ENCODE measurements at places on chromosomes 2 and 18.

GRCh38 chr18:67650686-67651385 lies 134.3 kb upstream of the DSEL start:
- no peak for DNase-seq

DNA sequence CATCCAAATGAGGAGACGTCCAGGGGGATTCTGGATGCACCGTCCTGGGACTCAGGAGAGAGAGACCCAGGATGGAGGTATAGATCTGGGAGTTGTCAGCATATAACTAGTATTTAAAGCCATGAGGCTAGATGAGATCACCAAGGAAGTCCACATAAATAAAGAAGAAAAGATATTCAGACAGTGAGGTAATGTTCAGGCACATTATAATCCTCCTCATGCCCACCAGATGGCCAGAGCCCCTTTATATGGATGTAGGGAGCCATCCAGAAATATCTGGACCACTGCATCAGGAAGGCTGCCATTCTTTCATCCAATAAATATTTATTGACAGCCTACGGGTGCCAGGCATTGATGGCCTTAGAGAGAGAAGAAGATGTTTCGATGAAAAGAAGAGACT lies 21.2 kb upstream of the NCKAP5 start:
- DNase-seq = no peak

GRCh38 chr2:178112202-178113152 lies at the start of gene RBM45:
Gene RBM45 (plus strand): TSS chr2:178112437. CDS start chr2:178112547, 110 bp downstream.
- DNase-seq = peak; percentile 85

DNA sequence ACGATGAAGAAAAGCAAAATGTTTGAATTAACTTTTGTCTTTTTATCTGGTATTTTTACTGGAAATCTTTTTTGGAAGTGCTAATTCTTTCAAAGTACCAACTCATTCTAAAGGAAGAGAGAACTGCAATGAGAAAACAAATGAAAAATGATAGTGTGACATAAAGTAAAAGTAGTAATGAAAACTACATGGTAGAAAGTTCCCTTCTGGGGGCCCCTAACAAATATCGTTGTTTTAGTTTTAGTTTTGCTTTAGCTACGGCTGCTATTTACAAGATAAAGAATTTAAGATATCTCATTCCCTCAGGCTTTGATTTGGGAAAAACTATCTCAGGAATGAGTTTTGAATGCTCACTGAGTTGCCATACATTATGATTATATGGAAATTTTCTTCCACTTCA lies 161.4 kb downstream of the XIRP2 start:
- DNase-seq = no peak

DNA sequence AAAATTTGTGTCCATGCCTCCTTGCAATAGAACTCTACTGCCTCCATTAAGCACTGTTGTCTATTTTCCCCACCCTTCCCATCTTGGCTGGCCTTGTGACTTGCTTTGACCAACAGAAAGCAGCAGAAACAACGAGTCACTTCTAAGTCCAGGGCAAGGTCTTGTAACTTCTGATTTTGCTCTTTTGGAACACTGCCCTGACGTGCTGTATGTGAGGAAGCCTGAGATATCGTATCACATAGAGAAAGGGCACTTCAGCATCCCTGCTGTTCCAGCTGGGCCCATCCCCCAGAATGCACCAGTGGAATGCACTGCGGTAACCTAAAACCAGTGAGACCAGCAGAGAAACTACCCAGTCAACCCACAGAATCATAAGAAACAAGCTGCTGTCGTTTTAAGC lies 28.1 kb downstream of the NCKAP1 start:
- no peak for DNase-seq

- no peak for DNase-seq
Measured at GRCh38 chr2:171402906-171403580, 30.7 kb downstream of the METTL8 start.

GRCh38 chr18:3526421-3527354 lies 76.7 kb downstream of the TGIF1 start:
- DNase-seq = no peak

DNA sequence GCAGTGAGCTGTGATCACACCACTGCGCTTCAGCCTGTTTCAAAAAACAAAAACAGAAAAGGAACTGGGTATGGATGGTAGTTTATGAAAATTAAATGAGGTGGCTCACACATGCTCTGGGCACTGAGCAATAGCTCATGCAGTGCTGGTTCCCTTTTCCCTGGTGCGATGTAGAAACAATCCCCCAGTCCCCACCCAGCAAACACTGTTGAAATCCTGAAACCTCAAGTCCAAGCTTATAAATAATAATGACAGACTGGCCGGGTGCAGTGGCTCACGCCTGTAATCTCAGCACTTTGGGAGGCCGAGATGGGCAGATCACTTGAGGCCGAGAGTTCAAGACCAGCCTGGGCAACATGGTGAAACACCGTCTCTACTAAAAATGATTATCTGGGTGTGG lies 55.4 kb upstream of the SMAD2 start:
- DNase-seq = peak; percentile 65

DNA sequence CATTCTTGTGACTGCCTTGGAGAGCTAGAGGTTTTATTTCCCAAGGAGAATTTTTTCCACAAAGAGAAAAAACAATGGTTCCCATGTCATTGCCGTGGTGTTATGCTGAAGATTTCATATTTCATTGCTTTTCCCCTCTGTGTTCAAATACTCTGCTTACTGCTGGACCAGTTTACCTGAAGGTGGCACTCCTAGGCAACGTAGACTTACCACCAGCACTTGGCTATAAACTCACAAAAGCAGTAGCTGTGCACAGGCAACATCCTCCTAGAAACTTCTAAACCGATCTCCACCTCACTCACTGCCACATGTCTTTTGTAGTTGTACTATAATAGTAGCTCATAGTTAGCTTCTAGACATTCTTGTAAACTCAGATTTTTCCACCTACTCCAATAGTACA lies 1319.7 kb upstream of the CRIM1 start:
- DNase-seq = no peak

DNA sequence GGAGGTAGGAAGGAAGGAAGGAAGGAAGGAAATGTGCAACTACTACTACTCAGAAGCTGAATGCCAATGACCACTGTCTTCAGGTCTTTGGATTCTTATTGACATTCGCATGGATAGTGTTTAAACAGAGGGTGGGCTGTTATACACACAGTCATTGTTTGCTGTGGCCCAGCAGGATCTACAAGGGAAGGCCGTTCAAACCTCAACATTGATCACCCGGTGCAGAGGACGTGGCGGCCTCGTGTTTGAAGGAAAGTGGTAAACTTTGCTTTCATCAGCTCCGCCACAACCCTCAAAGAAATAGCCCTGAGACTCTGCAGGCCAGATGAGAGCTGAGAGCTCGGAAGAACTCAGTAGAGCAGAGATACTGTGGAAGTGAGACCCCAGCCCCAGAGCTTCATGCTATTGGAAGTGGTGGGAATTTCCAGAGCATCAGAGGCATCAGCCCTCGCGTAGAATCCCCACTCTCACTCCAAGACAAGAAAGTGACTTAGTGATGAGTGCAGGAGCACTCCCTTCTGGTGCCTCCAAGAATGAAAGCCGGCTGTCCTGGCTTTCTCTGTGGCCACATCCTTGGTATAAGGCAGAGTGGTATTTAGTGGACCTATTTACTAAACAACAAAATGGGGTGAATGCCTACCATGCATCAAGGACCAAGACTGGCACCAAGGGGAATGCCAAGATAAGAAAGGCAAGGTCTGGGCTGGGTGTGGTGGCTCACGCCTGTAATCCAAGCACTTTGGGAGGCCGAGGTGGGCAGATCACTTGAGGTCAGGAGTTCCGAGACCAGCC lies 10.1 kb upstream of the ROCK2 start:
- DNase-seq = no peak

- no peak for DNase-seq
Measured at GRCh38 chr2:45654250-45654649, 2.8 kb downstream of the PRKCE start.

GRCh38 chr2:12074126-12074844 lies 327.9 kb downstream of the LPIN1 start:
- peak; percentile 28 for DNase-seq

- DNase-seq = no peak
Measured at GRCh38 chr18:2390158-2390557, 181.1 kb downstream of the METTL4 start.

- no peak for DNase-seq
Measured at GRCh38 chr18:8773980-8774379, 68.6 kb downstream of the MTCL1 start.

- DNase-seq = no peak
Measured at GRCh38 chr2:224284134-224284946, 117.6 kb downstream of the FAM124B start.

GRCh38 chr2:195639238-195639858 lies 17.7 kb upstream of the SLC39A10 start:
- no peak for DNase-seq

GRCh38 chr2:35204323-35204722 lies 1151.3 kb upstream of the CRIM1 start:
- no peak for DNase-seq

- DNase-seq = no peak
Measured at GRCh38 chr2:240855670-240856069, 13.0 kb upstream of the AGXT start.

- no peak for DNase-seq
Measured at GRCh38 chr2:231665245-231666170, 42.8 kb upstream of the PTMA start.

GRCh38 chr2:216588861-216589710 lies 44.1 kb upstream of the IGFBP2 start:
- no peak for DNase-seq

GRCh38 chr2:158513841-158514240 lies 57.1 kb downstream of the PKP4 start:
- no peak for DNase-seq

- DNase-seq = peak; percentile 23
Measured at GRCh38 chr2:16626497-16626896, 39.1 kb downstream of the CYRIA start.

GRCh38 chr2:26619096-26619495 lies 22.1 kb downstream of the CIB4 start:
- no peak for DNase-seq

GRCh38 chr2:217370391-217370790 lies 510.5 kb upstream of the TNP1 start:
- no peak for DNase-seq

DNA sequence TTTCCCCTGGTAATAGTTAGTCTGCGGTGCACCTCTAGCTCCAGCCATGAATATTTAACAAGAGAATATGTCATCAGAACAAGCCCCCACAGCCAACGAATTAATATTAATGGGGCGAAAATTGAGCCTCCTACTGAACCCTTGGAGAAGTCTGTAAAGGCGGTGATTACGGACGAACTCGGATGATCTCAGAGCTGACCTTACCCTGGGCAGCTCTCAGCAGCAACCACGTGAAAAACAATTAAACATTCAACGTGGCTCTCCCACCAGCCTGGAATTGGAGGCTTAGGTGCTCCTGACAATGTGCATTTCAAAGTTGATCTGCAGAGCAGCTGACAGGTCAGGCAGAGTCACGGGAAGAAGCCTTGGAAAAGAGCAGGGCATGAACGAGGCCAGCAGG lies 407.6 kb upstream of the MYT1L start:
- no peak for DNase-seq

- DNase-seq = no peak
Measured at GRCh38 chr2:1246239-1246638, 167.0 kb upstream of the TPO start.

DNA sequence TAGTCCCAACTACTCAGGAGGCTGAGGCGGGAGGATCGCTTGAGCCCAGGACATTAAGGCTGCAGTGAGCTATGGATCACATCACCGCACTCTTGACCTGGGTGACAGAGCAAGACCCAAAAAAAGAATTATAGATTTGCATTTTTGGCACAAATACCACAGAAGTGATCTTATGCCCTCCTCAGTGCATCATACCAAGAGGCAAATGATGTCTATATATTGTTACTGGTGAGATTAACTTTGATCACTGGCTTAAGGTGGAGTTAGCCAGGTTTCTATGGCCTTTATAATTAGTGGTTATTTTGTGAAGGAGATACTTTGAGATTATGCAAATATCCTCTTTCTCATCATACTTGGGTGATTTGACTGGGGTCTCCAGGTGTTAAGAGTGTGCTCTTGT lies 22.1 kb upstream of the CATIP start:
- DNase-seq = no peak

DNA sequence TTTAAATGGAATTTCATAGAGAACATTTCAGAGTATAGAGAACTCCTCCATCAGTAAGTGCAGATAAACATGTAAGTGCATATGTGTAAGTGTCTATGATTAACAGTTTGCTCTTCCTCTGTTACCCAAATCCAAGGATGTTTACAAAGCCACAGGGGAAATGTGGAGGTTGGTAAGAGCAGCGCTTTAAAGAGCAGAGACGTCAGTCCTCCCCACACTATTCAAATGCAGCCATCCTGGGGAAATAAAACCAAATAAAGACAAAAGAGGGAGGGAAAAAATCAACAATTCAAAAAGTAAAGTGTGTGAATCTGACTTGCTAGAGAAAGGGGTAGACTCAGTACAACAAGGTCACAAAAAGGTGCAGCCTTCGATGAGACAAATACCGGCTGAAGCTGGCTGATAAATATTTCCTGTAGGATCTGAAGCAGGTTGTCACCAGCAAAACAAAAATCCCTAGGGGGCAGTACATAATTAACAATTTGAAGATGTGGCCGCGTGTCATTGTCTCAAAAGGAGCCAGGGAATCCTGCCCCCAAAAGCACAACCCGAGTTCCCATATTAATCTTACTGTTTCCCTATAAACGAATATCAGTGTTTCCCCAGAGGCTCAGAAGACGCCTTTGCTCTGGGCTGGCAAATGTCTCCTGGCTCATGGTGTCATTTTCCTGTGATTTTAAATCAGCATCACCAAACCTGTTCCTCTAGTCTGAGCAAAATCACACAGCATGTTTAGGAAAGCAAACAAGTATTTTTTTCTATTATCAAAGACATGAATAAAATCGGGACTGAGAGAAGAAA lies 216.5 kb downstream of the CDCA7 start:
- DNase-seq = no peak

DNA sequence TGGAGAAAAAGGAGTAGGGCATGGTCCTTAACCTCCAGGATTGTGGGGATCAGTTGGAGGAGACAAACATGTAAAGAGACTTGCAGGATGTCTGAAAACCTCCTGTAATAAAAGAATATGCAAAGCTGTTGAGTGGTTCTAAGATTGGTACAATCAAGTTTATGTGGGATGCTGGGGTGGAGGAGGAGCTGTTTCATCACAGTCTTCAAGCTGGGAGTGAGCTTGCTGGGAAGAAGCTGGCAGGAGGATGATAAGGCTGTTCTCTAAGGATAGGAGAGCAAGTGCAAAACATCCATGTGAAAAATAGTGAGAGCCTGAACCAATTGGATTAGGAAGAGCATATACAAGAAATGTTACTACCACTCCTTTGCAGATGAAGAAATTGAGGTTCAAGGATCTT lies 161.9 kb upstream of the CRIM1 start:
- DNase-seq = no peak

GRCh38 chr2:34037157-34037556 lies 438.1 kb upstream of the FAM98A start:
- DNase-seq = no peak

GRCh38 chr18:76231402-76231801 lies 263.6 kb downstream of the ZNF516 start:
- DNase-seq = no peak

- no peak for DNase-seq
Measured at GRCh38 chr2:219041252-219041651, at the start of gene CFAP65. Gene CFAP65 (minus strand): TSS chr2:219041516. CDS start chr2:219039048, 2,468 bp downstream.
